Stimulated activated memory B cell treated with anti-CD40 and anti-IgM and Interleukin-4, amounts not matched to agents 10 μg/mL and 1 μg/mL and 100 μg/mL, for 72 hours (primary cell): ENCODE measurements at places on chromosomes 6 and 20.
A peak's percentile ranks its signal among the peaks of the same experiment; 100 is the strongest.

GRCh38 chr20:57996936-57997890 is 231.2 kb downstream of the ANKRD60 start:
- ATAC-seq, result no peak

DNA sequence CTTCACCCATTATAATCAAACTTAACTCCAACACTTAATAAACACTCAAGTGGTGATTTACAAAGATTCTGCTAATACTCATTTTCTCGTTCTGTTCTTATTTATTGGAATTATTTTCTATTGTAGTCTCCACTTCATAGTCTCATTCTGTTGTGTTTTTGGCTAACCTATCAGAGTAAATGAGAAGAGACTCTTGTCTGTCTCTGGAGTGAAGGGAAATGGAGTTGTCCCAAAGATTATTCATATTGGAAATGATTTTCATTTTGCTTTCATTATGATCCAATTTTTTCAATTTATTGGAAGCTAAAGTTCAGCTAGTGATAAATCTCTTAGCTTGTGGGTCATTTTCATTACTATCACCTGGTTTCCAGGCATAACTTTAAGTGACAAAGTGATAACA is 454.9 kb upstream of the JAG1 start:
- ATAC-seq, result no peak

GRCh38 chr6:112781241-112781640 is 434.1 kb downstream of the RFPL4B start:
- ATAC-seq, result no peak

GRCh38 chr6:2861060-2861821 is 19.6 kb upstream of the SERPINB1 start:
- peak; percentile 16 for ATAC-seq

- no peak for ATAC-seq
These were observed 111.5 kb downstream of the EYS start for GRCh38 chr6:65595540-65595939.

GRCh38 chr6:56804996-56805395 is 149.9 kb upstream of the BEND6 start:
- no peak for ATAC-seq

DNA sequence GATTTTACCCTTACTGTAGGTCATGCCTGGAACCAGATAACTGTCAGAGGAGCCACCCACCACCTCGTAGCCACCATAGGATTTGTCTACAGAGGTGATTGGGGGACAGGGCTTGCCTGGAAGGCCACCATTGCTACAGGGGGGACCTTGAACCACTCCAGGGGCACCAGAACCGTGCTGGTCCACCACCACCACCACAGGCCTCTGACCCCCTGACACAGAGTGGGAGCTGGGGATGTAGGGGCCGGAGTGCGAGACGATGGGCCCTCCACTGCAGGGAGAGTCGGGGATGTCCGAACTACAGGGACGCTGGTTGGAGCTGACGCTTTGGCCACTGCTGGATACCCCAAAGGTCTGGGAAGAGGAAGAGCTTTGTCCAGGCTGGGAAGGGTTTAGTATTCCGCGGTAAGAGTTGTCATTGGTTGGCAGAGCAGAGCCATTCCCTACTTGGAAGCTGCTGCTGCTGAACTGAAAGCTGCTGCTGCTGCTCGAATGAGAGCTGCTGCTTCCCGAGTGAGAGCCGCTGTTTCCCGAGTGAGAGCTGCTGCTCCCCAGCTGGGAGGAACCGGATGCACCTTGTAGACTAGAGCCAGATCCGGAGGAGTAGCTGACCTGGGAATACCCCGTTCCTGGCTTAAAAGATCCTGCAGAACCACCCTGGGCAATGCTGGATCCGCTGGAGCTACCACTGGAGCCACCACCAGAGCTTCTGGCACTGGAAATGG is 2.2 kb downstream of the PSORS1C1 start:
- ATAC-seq, result no peak

DNA sequence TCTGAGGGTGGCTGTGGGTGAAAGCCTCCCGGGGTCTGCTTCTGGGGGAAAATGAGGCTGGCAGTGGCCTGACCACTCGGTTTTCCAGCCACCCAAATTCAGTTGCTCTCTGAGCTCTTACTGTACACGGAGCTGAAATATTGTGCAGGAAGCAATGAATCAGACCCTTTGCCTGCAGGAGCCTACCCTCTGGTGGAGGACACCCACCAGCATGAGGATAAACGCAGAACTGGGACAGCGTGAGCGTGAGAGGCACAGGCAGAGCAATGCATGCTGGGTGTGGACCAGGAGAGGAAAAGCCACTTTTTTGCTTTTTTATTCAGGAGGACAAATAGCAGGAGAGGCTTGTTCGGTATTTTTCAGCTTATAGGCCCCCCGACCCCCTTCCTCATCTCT is 298.0 kb downstream of the QKI start:
- peak; percentile 1 for ATAC-seq

- no peak for ATAC-seq
These were observed 81.1 kb downstream of the PRDM1 start for GRCh38 chr6:106167096-106167814.

- ATAC-seq, result no peak
These were observed 289.1 kb downstream of the TAF4 start for GRCh38 chr20:61776491-61777075.

GRCh38 chr6:130647246-130647645 is 180.0 kb upstream of the SMLR1 start:
- no peak for ATAC-seq

- ATAC-seq, result no peak
These were observed 45.1 kb downstream of the TRERF1 start for GRCh38 chr6:42406306-42407280.

GRCh38 chr20:49399329-49399728 is 83.1 kb downstream of the KCNB1 start:
- ATAC-seq, result no peak

DNA sequence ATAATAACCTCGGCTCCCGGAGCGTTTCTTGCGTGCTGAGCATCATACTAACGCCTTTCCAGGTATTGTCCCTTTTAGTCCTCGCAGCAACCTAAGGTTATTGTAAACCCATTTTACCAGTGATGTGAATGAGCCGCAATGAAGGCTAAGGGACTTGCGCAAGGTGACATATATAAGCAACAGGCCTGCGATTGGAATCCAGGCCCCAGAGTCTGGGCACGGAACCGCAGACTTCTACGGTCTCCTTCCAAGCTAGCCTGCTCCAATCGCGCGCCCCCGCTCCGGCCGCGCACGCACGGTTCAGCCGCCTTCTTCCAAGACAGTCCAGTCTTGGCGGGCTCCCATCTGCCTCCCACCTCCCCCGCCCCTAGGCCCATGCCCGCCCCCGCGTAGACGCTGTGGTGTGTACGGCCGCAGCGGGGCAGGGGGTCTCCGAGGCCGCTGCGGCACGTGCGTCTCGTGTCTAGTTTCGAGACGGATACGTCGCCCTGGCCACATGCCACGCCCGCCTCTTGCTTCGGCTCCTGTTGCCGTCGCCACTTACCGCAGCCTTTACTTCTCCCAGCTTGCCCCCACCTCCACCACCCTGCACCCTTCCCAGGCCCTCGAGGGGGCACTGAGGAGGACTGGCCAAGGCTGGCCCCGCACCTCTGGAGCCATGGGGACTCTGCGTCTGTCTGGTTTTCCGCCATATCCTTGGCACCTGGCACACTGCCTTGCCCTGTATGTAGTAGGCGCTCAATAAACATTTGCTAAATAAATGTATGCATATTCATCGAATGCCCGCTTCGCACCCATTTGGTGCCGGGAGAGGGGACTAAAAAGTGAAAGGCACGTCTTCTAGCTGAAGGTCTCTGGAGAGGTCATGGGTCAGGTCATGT is 855 bp upstream of the GFOD1 start:
- no peak for ATAC-seq

- no peak for ATAC-seq
These were observed 37.3 kb downstream of the IPCEF1 start for GRCh38 chr6:154319231-154319858.

- ATAC-seq, result no peak
These were observed 33.3 kb upstream of the ZBP1 start for GRCh38 chr20:57653546-57653900.

DNA sequence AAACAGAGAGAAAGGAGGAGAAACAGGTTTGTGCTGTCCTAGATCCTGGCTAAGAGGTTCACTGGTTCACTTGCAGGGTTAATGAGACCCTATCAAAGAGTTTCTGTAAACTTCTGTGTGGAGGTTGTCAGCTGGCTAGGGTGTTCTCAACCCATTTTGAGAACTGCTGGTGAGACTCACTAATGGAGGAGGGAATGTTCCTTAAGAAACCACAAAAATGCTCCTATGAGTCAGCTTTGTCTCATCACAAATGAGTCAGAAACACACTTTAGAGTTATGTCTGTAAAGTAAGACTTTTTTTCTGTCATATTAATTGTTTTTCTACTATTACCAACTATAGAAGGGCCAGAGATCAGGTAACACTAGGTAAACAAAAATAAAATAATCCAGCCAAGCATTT is 884.4 kb downstream of the PHF3 start:
- no peak for ATAC-seq

DNA sequence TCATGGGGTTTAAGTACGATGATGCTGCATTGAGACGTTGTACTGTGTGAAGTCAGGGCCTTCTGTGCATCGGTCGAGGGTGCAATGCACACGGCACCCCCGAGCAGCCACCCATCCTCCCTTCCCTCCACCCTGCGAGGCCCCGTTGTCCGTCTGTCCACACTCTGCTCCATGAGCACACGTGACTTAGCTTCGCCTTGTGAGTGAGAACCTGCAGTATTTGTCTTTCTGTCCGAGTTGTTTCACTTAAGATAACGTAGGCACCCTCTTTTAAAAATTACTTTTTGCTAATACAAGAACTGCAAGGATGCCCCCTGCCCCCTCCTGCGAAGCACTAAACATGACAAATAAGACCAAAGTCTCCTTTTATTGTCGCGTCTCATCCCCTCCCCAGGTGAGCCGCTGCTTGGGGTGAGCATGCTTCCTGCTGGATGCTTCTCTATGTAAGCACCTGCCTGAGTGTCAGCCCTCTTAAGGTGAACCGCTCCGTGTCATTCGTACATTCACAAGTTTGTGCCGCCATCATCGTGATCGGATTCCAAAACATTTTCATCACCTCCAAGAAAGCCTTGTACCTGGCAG is 3.6 kb upstream of the RBBP8NL start:
- no peak for ATAC-seq
